ENCODE measurements at places on chromosomes 2 and 18.

DNA sequence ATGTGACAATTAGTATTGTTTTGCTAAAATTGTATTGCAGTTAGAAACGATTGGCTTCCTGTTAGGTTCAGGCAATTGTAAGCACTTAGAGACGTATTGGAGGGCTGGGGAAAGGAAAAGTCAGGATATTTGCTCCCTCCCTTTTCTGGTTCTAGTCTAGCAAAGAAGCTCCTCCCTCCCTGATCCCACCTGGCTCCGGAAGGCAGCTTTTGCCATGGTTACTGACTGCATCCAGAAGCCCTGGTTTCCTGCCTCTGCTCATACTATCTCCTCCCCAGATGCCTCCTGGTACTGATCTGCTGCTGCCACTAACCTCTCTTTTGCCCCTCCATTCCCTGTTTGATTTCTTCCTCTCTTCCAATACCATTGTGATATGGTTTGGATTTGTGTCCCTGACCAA is 275.9 kb downstream of the MREG start:
- no peak for DNase-seq

GRCh38 chr18:46155641-46156051 is 51.5 kb downstream of the HAUS1 start:
- no peak for DNase-seq

DNA sequence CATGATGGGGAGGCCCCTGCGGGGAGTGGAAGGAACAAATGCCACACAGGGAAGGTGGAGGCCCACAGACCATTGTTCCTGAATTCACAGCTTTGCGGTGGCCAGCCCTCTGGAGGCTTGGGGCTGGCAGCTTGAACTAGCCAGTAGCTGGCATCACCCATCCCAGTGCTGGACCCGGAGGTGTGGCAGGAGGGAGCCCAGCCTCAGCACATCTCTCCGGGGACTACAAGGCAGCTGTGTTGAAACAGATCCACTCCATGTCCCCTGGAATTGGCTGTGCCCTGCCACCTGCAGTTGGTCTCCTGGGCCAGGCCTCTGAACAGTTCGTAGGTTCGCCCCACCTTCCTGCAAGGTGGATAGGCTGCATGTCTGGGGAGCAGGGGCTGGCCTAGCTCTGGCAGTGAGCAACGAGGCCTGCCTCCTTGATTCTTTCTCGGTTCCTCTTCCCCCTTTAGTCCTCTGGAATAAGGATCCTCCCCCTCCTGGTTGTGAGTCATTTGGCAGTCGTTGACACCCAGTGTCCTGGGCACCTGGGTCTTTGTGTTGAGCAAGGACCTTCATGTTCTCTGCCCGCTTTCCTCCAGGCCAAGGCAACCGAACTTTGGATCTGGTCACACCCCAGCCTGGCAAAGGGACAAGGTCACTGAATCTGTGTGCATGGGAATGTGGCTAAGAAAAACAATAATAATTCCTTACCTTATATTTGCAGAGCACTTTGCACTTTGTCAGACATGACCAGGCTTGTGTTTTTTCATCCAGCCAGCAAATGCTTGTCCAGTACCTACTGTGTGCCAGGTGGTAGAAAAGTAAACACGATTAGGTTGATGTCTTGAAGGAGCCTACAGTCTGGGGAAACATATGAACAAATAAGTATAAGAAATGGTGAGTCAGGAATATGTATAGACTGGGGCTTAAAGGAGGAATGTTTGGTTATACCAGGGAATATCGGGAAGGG is 55.0 kb upstream of the MCFD2 start:
- no peak for DNase-seq

- no peak for DNase-seq
These were observed 15.0 kb upstream of the SPOPL start for GRCh38 chr2:138486363-138487198.

DNA sequence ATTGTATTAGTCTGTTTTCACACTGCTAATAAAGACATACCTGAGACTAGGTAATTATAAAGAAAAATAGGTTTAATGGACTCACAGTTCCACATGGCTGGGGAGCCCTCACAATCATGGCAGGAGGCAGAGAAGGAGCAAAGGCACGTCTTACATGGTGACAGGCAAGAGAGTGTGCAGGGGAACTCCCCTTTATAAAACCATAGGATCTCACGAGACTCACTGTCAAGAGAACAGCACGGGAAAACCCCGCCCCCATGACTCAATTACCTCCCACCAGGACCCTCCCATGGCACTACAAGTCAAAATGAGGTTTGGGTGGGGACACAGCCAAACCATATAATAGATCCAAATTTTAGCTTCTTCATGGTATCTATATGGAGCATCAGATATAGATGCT is 69.6 kb upstream of the TMEM87B start:
- DNase-seq = no peak

GRCh38 chr2:23221236-23221635 is 163.7 kb upstream of the KLHL29 start:
- DNase-seq = no peak

GRCh38 chr2:100876231-100876860 is 56.4 kb downstream of the NPAS2 start:
- DNase-seq = no peak

DNA sequence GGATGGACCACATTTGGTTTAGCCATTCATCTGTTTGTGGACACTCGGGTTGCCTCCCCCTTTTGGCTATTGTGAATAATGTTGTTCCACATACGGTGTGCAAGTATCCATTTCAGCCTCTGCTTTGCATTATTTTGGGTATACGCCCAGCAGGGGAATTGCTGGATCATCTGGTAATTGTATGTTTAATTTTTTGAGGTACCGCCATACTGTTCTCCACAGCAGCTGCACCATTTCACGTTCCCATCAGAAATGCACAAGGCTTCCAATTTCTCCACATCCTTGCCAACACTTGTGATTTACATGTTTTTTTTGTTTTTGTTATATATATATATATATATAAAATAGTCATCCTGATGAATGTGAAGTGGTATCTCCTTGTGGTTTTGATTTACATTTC is 54.6 kb upstream of the TWIST2 start:
- DNase-seq = no peak

GRCh38 chr2:66903745-66904465 is 469.0 kb downstream of the MEIS1 start:
- no peak for DNase-seq

- DNase-seq = no peak
These were observed 61.3 kb downstream of the MGAT4A start for GRCh38 chr2:98669675-98670074.

GRCh38 chr2:12514631-12515437 is 201.9 kb upstream of the TRIB2 start:
- DNase-seq = no peak

DNA sequence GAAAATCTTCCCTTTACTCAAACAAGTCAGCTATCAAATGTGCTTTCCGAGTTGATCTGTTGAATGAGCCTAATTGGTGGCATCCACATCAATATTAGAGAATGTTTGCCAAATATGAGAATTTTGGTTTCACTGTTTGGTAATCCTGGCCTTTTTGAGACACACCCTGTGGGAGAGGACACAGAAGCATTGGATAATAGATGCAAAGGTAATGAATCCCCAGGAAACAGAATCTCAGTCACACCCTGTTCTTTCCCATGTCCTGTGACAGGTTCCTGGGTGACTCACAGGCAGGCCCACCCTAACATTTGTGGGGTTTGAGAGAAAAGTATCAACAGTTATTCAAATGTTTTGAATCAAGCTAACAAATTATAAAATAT is 99.8 kb upstream of the PELI1 start:
- DNase-seq = no peak

- DNase-seq = no peak
These were observed 18.1 kb upstream of the CCDC88A start for GRCh38 chr2:55437515-55438390.

GRCh38 chr2:68282811-68283418 is 30.6 kb upstream of the PPP3R1 start:
- peak; percentile 14 for DNase-seq

GRCh38 chr2:242085941-242086621 is 216.6 kb downstream of the RTP5 start:
- DNase-seq = no peak

DNA sequence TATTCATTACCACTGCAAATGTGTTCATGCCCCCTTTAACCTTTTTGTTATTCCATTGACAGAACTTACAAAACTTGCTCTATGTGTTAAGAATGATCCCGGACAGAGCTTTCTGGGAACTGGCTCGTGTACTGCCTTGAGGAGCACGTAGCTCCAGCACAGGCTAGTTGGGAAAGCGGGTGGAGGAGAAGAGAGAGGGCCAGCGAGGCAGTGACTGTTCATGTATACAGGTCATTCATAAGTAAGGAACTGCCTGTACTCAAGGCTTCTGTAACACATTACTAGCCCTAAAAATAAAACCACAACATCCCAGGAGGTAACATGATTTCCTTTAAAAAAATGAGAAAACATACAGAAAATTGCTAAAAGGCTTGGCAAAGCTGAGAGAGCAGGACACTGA is 109.0 kb downstream of the STK39 start:
- no peak for DNase-seq

DNA sequence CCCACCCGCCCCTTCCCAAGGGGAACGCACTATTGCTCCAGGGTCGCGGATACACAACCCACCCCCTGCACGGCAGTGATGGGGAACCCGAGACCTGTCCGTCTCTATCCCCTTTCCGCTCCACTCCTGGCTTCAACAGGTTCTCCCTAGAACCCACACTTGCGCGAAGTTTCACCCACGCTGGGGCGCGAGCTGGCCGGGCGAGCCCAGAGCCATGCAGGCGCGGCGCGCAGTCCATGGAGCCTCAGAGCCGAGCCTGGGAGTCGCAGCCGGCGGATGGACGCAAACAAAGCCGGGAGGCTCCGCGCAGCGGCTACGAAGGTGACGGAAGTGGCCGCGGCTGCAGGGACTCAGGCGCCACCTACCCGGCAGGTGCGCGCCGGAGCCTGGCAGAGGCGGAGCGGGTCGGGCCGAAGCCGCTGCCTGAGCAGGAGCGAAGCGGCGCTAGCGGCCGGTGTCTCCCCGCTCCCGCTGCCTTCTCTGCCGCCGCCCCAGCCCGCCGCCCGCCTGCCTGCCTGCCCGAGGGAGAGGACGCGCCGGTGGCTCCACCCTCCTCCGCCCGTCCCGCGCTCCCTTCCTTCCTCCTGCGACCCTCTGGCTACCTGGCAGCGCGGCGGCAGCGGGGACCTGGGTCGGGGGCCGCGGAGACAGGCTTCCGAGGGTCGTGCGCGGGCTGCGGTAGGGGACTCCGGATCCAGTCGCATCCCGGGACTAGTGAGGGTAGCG is 14.0 kb downstream of the ALPG start:
- no peak for DNase-seq

- DNase-seq = no peak
These were observed at the start of gene NOSTRIN for GRCh38 chr2:168801961-168802858. NOSTRIN (plus strand) TSS chr2:168802637; CDS start chr2:168802647, 10 bp downstream.

- DNase-seq = peak; percentile 52
These were observed 71.0 kb upstream of the CYP1B1 start for GRCh38 chr2:38146907-38147307.

DNA sequence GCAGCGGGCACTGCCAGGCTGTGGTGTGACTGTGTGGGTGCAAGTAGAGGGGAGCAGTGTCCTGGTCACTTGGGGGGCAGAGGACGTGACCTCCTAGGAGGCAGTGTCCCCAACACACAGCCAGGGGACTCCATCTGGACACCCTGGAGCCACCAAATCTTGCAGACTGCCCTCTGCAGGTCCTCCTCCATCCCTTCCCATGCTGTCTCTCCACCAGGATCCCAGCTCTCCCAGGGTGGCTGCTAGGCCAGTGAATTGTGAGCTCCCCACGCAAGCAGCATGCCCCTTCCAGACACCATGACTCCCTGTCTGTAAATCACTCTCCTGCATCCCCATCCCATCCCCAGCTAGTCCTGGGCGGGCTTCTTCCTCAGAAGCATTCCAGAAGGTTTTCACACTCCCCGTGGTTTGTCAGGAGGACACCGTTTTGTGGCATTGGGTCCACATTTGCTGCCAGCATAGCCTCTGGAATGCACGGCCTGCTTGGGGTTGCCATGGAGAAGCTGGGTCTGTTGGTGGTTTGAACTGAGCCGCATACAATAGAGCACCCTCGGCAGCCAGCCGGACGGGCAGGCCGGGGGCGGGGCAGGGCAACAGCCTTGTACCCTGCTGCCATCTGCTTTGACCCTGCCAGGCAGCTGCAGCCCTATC is 210.7 kb downstream of the KLHL29 start:
- DNase-seq = no peak

- DNase-seq = no peak
These were observed 31.0 kb upstream of the WDSUB1 start for GRCh38 chr2:159317392-159318088.

- DNase-seq = no peak
These were observed 237.0 kb downstream of the HDAC4 start for GRCh38 chr2:239163688-239164334.

DNA sequence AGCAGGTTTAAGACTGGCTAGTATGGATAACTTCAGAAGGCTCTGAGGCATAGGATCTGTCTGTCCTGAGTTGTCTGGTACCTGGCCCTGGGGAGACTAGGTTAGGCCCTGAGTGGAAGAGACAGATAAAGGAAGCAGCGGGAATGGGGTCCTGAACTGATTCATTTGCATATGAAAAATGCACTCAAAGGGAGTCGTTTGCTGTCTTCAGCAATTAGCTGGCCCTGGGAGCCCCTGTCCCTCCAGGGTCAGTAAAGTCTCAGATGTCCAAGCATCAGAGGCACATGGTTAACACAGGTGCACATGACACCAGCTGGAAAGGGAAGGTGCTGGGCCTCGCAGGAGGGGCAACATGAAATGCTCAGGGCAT is 172.4 kb downstream of the ACOXL start:
- DNase-seq = no peak

- DNase-seq = no peak
These were observed 222.6 kb upstream of the SPRED2 start for GRCh38 chr2:65655000-65655399.

GRCh38 chr2:20633794-20634506 is 16.9 kb downstream of the HS1BP3 start:
- DNase-seq = no peak

DNA sequence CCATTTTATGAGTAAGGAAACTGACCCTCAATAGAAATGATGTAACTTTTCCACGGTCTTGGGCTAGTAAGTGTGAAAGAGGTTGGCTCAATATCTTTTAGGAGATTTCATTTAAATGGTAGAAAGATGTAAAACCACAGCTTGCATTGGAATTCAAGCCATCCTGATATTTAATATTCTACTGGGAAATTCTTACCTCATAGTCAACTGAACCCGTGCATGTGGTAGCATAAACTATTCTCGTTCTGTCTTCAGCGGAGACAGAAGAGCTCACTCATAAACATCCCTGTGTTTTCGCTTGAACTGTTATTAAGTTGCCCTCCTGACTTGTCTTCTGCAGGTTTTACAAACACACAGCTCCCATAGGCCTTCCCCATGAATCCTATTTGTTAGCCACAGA is 8.5 kb upstream of the SPATS2L start:
- no peak for DNase-seq

Data from glomerular endothelial cell (primary cell).